ENCODE measurements at places on chromosomes 7 and 10.

- no peak for DNase-seq
Measured at GRCh38 chr7:8363407-8364015, 69.9 kb upstream of the NXPH1 start.

DNA sequence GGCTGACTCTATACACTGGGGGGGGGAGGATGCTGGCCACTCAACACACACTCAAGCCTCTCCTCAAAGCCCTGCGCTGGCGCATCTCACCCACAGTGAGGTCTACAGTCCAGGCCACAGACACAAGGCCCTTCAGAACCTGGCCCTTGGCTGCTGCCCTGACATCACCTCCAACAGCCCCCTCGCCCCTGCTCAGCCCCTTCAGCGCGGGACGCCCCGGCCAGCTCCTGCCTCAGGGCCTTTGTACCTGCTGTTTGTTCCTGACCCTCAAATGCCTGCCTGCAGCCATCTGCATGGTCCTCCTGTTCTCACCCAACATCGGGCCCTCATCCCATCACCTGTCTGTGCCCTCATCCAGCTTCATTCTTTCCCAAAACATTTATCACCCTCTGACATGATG, 572.6 kb downstream of the DNAJB6 start:
- no peak for DNase-seq

DNA sequence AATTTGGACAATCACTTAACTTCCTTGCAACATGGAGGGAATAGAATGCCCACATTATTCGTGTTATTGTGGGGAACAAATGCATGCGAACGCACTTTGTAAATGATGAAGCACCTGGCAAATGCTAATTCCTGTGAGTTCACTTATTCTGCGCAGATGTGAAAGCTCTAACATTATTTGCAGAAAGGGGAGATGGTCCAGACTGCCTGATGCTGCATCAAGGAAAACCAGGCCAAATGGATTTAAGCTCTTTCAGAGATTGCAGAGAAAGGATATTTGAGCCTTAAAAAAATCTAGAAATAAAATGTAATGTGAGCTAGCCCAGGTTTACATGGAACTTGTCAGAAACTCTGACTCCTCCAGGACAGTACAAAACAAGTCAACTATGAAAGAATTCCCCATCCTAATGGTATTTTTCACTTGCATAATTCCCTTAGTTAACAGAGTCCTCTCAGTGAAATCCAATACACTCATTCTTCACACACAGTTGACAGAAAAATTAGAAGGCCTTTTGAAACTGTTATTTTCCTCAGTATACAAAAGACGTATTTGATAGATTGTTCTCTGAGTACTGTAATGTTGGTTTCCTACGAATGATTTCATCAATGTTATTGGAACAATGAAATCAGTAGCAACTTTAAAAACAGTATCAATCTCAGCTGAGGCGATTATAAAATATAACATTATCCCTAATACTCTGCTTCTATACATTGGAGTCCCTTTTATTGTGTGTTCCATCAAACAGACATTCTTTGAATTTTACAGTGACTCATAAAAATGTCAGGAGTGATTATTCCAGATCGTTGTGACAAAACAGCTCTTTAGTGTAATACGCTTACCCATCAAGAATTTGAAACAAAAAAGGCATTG, 136.3 kb upstream of the ANK3 start:
- no peak for DNase-seq

- DNase-seq: no peak
Measured at GRCh38 chr7:121505540-121506182, 109.6 kb upstream of the FAM3C start.

GRCh38 chr7:47330561-47331178, 251.2 kb downstream of the TNS3 start:
- no peak for DNase-seq

Data from omental fat pad (tissue), 4 donors.